Activated T-helper 2 cell treated with anti-CD3 and anti-CD28 coated beads, Interferon-gamma antibody, Interleukin-2, Interleukin-4, amounts not matched to agents 10 μg/mL and 5 μg/mL and 100 μg/mL, durations not matched to agents 14 hours and 24 hours and 36 hours (primary cell): ENCODE measurements at places on chromosomes 5 and 9. TPM values are rescaled to one million over a fixed set of nuclear protein-coding genes. Genes with fewer than 3 reads are reported as not detected.

DNA sequence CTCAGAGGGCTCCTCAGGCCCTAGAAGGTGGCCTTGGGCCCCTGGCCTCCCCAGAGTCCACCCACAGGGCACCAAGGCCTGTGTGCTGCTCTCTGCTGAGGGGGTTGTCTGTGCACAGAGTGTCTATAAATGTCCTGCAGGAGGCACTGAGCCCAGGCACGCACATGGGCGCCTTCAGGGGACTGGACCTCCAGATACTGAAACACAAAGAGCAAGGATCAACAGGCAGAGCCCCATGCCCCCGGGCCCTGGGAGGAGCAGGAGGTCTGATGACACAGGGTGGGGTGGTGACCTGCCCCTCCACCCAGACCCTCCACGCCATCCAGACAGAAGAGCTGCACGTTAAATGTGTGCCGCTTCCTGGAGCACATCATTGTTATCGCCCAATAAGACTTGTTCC, 64.6 kb upstream of the SIMC1 start:
- no peaks in the 10 kb centered on the region for H3K36me3 ChIP-seq
- DNase-seq: no peak
- no peak overlapping the region for H3K27ac ChIP-seq
- no peak overlapping the region for H3K4me3 ChIP-seq

DNA sequence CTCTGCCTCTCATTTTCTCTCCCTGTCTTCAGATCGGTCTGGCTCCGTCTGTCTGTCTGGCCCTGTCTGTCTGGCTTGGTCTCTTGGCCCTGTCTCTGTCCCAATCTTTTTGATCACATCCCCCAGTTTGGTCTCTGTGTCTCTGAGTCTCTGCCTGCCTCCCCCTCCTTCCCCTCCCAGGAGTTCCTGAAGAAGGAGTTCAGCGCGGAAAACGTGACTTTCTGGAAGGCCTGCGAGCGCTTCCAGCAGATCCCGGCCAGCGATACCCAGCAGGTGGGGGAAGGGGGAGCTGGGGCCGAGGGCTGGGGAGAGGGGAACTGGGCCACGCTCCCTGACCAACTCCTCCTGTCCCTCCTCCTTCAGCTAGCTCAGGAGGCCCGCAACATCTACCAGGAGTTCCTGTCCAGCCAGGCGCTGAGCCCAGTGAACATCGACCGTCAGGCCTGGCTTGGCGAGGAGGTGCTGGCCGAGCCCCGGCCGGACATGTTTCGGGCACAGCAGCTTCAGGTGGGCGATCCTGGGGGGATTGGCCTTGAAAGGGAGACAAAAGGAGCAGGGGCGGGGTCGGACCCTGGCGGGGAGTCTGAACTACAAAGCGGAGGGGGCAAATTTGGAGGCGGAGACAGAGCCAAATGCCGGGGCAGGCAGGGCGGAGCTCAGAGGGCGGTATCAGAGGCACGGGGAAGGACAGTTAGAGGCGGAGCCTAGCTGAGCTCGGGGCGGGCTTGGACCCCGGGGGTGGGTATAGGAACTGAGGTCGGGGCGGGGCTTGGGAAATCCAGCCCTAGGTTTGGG, 9.0 kb downstream of the RGS14 start:
- H3K27ac ChIP-seq: no peak overlapping the region
- H3K36me3 ChIP-seq: peaks cover 42% of the 10 kb centered on the region
- peaks cover 45% of the 10 kb centered on the region for H3K4me1 ChIP-seq
- H3K4me3 ChIP-seq: no peak overlapping the region

DNA sequence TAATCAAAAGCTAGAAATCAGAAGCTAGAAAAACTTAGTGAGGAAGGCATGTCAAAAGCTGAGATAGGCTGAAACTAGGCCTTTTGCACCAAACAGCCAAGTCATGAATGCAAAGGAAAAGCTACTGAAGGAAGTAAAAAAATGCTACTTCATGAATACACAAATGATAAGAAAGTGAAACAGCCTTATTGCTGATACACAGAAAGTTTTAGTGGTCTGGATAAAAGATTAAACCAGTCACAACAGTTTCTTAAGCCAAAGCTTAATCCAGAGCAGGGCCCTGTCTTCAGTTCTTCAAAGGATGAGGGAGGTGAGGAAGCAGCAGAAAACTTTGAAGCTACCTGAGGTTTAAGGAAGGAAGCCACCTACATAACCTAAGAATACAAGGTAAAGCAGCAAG, 102.5 kb upstream of the SH3GL2 start:
- no peak overlapping the region for H3K4me3 ChIP-seq
- H3K27me3 ChIP-seq: no peaks in the 10 kb centered on the region
- no peak for DNase-seq
- no peak overlapping the region for H3K27ac ChIP-seq
- no peaks in the 10 kb centered on the region for H3K36me3 ChIP-seq
- H3K4me1 ChIP-seq: no peaks in the 10 kb centered on the region

- no peak for DNase-seq
- H3K4me3 ChIP-seq: no peak overlapping the region
- H3K27ac ChIP-seq: peak overlapping the region; percentile 33
- peaks cover 64% of the 10 kb centered on the region for H3K36me3 ChIP-seq
Measured at GRCh38 chr9:6424940-6425339, 11.9 kb downstream of the UHRF2 start.

GRCh38 chr5:38414348-38414747, 142.1 kb downstream of the LIFR start:
- H3K27ac ChIP-seq: no peak overlapping the region
- no peaks in the 10 kb centered on the region for H3K4me1 ChIP-seq
- peaks cover 2% of the 10 kb centered on the region for H3K27me3 ChIP-seq
- no peak for DNase-seq
- H3K4me3 ChIP-seq: no peak overlapping the region
- no peaks in the 10 kb centered on the region for H3K36me3 ChIP-seq

DNA sequence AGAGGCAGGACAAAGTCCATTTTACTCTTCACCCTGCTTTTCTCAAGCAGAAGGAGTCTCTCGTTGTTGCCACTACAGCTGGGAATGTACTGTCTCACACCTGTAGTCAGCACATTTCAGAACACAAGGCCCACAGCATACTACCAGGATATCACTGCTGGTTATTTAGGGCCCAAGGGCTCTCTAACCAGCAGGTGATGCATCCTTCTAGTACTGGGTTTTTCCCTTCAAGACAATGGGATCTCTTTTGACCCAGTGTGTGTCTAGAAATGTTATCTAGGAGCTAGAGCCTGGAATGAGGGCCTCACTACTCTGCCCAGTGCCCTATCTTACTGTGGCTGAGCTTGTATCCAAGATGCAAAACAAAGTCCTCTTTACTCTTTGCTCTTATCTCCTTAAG, 235.1 kb upstream of the PRR16 start:
- no peaks in the 10 kb centered on the region for H3K27me3 ChIP-seq
- no peak for DNase-seq
- no peaks in the 10 kb centered on the region for H3K36me3 ChIP-seq
- H3K4me3 ChIP-seq: no peak overlapping the region

DNA sequence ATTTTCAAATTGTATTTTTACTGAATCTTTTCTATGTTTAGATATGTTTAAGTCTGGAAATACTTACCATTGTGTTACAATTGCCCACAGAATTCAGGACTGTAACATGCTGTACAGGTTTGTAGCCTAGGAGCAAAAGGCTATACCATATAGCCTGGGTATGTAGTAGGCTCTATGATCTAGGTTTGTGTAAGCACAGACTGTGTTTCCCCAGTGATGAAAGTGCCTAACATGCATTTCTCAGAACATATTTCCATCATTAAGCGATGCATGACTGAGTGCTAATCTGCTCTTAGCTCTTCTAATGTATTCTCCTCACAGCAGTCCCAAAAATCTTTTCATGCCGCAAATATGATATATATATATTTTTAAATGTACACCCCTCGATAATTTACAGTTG, 166.7 kb upstream of the PPP2R2B start:
- H3K4me1 ChIP-seq: no peaks in the 10 kb centered on the region
- H3K27me3 ChIP-seq: no peaks in the 10 kb centered on the region
- no peaks in the 10 kb centered on the region for H3K36me3 ChIP-seq
- H3K27ac ChIP-seq: no peak overlapping the region
- H3K4me3 ChIP-seq: no peak overlapping the region

DNA sequence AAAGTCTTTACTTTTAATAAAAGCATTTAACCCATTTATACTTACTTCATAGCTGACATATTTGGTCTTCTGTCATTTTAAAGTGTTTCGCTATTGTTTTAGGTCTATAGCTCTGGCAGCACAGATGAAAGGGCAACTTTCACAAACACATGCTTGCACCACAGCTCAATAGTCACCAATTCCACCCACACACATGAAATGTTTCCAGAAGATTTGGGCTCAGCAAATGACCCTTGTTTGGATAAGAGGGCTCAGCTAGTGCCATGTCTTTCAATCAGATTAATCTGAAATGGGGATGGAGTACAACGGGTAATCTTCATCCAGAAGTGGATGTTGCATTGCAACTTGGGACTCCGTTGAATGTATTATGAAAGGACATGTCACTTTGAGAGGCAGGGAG, 176.0 kb downstream of the FGF18 start:
- H3K36me3 ChIP-seq: no peaks in the 10 kb centered on the region
- H3K4me3 ChIP-seq: no peak overlapping the region
- DNase-seq: no peak
- H3K27ac ChIP-seq: no peak overlapping the region
- H3K27me3 ChIP-seq: no peaks in the 10 kb centered on the region
- H3K4me1 ChIP-seq: no peaks in the 10 kb centered on the region

CCNJL gene
- total RNA-seq: not detected in 2 replicates

PITX1 gene
- 0.39 and 0.46 TPM in 2 replicates for total RNA-seq
